ENCODE measurements at places on chromosomes 7 and 10.

DNA sequence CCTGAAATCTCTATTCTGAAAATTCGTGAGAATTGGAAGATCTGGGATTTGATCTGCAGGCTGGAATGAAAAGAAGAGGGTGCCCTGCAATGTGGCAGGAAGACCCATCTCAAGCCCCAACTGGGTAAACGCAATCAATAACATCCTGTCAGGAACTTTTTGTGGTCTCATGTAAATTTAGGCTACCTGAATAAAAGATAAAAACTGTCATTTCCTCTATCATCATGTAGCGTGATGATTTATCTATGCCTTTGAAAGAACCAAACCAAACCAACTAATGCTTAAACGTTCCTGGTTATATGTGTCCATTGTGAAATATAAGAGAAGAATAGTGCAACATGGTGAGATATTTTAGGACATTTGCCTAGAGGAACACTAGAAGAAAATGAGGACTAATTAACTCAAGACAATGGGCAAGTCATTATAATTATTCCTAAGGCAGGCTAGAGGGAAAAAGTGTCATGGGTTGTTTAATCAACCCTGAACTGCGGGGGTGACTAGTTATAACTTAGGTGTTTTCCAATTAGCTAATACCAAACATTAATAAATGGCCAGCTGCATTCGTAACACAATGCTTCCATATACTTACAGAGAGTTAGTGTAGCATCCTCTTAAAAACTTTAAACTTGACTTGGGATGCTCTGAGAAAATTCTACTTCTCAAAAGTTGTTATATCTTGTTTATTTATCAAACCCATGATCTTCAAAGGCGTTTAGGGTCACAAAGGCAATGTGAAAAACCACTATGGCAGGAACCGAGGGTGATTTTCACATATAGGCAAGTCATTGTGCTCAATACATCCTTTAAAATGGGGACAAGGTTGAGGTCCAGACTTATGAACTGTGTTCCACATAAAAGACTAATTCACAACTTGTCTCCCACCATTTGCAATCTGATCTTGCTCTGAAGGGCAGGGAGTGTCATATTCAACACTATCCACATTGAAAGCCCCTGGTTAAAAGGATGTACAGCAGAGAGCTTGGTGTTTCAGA lies 48.6 kb upstream of the ADO start:
- no peaks in the 10 kb centered on the region for H3K4me1 ChIP-seq
- H3K27me3 ChIP-seq: no peaks in the 10 kb centered on the region
- H3K36me3 ChIP-seq: no peaks in the 10 kb centered on the region

- no peaks in the 10 kb centered on the region for H3K27me3 ChIP-seq
- no peaks in the 10 kb centered on the region for H3K36me3 ChIP-seq
- no peak overlapping the region for H3K4me3 ChIP-seq
- H3K27ac ChIP-seq: no peak overlapping the region
- no peaks in the 10 kb centered on the region for H3K4me1 ChIP-seq
- DNase-seq: no peak
Observed at GRCh38 chr10:33863352-33863751, 528.9 kb upstream of the NRP1 start.

- no peak overlapping the region for H3K4me3 ChIP-seq
- DNase-seq: no peak
- no peaks in the 10 kb centered on the region for H3K27me3 ChIP-seq
- H3K27ac ChIP-seq: no peak overlapping the region
- H3K36me3 ChIP-seq: peaks cover 11% of the 10 kb centered on the region
Observed at GRCh38 chr10:69375307-69376151, 41.2 kb downstream of the TACR2 start.

DNA sequence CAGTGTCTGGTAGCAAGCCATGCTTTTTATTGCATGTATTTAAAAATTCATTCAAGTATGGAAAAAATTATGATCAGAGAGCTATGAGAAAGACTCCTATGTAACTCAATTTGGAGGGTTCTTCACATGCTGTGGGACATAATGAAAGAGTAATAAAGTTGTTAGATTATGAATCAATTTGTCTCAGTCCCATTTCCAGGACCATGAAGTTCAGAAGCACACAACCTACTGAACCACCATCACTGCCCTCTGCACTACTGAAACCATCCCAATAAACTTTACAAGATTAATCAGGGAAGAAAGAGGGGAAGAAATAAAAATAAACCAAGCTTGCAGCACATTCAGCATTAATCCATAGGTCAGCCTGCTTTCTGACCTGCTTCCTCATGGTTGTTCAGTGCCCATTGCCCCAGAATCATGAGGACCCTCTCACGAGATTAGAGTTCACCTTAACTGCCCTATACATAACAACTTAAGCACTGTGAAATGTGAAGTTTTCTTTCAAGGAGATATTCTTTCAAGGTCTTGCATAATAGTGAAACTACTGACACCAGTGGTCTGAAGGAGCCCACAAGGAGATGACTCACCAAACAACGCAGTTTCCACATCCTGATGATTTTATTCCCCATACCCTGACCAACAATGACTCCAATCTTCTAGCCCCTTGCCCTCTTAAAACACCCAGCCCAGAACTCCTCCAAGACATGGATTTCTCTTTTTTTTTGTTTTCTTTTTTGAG lies 171.5 kb upstream of the ADCY1 start:
- DNase-seq: peak; percentile 87
- no peak overlapping the region for H3K27ac ChIP-seq
- no peaks in the 10 kb centered on the region for H3K36me3 ChIP-seq
- peaks cover 10% of the 10 kb centered on the region for H3K27me3 ChIP-seq
- peaks cover 7% of the 10 kb centered on the region for H3K4me1 ChIP-seq

GRCh38 chr10:101856626-101857025 lies 13.0 kb upstream of the KCNIP2 start:
- DNase-seq: no peak
- no peaks in the 10 kb centered on the region for H3K4me1 ChIP-seq

DNA sequence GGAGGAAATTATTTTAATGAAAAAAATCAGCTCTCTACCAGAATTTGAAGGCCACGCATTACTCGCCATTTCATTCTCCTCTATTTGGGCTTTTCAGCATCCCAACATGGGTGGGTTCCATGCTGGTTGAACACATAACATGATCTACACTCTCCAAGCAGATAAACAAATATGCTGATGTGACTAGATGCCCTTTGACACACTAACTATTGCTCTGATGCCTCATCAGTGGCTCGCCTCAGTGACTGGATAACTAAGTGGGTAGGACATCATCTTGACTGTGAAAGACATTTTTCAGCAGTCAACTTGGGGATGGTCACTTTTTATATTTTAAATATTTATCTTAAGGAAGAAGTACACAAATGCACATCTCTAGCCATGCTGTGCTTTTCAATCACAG lies 113.9 kb upstream of the LAMB4 start:
- H3K27ac ChIP-seq: no peak overlapping the region
- H3K27me3 ChIP-seq: no peaks in the 10 kb centered on the region
- H3K4me1 ChIP-seq: peaks cover 33% of the 10 kb centered on the region
- H3K36me3 ChIP-seq: no peaks in the 10 kb centered on the region
- DNase-seq: no peak
- no peak overlapping the region for H3K4me3 ChIP-seq

- DNase-seq: no peak
- no peaks in the 10 kb centered on the region for H3K4me1 ChIP-seq
- no peaks in the 10 kb centered on the region for H3K36me3 ChIP-seq
- H3K27me3 ChIP-seq: no peaks in the 10 kb centered on the region
Observed at GRCh38 chr7:27976531-27976930, 204.1 kb downstream of the JAZF1 start.

DNA sequence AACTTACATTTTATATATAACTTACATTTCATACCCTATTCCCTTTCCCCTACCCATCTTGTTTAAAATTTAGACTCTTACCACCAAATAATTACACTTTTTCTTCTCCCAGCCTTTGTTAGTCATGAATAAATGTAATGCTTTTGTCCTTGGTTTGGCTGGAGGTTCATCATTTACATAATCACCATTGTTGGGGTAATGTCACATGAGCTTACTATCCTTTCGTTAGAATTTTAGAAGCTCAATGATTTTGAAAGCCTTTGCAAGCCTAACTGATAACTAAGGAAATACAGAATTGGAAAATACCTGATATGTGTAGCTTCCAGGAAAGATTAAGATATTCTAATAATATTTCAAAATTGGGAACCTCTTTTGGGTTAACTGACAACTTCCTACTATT lies 171.7 kb downstream of the PLXDC2 start:
- no peaks in the 10 kb centered on the region for H3K4me1 ChIP-seq
- H3K27ac ChIP-seq: no peak overlapping the region
- no peaks in the 10 kb centered on the region for H3K27me3 ChIP-seq
- H3K4me3 ChIP-seq: no peak overlapping the region
- no peak for DNase-seq
